AML-193 (cell line): ENCODE measurements at places on chromosomes 4 and X.

DNA sequence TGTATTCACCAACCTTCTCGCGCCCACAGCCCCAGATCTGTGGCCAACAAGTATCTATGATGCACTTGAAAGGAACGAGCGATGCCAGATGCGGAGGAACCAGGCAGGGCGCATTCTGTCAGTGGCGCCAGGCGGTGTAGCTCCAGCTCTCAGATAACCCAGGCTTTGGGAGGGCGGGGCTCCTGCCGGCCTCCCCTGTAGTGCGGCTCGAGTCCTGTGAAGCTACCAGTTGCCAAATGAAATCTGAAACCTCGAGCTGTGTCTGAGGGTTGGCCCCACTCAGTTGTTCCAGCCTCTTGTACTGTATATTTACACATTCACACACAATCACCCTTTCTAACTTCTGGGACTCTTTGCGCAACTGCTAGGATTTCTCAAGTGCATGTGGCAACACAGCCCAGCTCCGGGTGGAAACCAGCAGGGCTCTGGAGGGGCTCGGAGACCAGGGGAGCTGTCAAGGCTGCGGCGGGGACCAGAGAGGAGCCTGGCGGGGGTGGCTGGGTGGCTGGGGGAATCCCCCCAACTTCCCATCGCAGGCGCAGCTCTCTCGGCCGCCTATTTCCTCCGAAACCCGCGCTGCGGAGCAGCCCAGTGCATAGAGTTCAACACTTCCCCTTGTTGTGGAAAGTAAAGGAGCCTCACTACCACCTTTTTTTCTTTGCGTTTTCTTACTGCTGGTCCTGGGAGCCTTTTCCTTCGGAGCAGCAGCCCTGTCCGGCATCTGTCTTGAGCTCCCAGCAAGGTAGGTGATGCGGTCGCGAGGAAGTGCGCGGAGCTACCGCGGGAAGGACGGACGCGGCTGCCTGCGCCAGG is at the start of gene ARHGAP24:
TSS of gene ARHGAP24 (plus strand) at position 333 of the 813 bp plus-strand sequence.
- peak; percentile 30 for DNase-seq

- DNase-seq: no peak
These were observed 41.4 kb upstream of the SPIN2A start for GRCh38 chrX:57178605-57179004.

DNA sequence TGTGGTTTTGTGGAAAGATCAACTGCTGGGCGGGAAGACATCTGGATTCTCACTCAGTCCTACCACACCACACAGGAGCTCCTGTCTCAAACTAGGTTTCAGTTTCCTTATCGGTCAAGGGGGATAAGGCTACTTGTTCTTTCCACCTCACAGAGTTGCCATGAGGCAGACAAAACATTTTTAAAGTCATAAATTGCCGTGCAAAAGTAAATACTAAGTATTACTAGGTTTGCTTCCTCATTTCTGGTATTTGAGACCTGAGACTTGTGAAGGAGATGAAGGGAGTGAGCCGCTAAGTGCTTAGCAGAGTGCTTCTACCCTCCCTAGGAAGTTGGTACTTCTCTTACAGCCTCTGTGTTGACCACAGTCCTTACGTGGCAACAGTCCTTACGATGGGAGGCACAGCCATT is 1.5 kb downstream of the LAP3 start:
- DNase-seq: peak; percentile 65

DNA sequence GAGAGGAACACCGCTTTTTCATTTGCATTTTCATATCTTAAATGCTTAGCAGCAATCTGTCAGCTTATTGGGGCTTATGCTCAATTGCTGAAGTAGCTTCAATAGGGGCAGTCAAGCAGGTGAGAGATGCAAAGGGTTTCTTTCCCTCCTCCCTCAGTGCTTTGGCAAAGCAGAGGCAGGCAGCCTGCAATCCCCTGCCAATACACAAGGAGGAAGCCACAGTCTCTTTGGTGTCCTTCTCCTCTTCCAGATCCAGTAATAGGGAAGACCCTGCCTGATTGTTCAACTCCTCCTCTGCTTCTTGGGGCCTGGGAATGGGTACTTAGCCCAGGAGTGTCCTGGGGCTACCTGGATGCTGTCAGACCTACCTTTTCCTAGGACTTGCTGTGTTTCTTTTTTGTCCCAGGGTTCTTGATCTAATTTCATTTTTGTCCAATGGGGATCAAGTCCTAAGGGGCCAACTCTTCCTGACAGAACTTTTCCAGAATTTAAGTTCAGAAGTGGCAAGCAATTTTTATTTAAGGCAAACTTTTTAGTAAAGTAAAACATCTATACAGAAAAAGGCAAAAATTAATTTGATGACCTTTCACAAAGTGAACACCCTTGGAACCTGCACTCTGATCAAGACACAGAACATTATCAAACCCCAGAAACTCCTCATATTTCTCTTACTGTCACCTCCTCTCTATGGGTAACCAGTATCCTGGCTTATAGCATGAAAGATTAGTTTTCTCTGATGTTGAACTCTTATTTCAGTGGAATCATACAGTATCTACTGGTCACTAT is 260.3 kb downstream of the PPP3CA start:
- DNase-seq: no peak
